Heart left ventricle (tissue), 16 donors: ENCODE measurements at places on chromosomes 7 and 10. TPM values are rescaled to one million over a fixed set of nuclear protein-coding genes. Genes with fewer than 3 reads are reported as not detected.

The RHEB gene
- total RNA-seq: 106 TPM

The RET gene
- 2.0 TPM for total RNA-seq

The HPSE2 gene
- total RNA-seq: not detected

The LIPN gene
- total RNA-seq: not detected

The BMPR1A gene
- total RNA-seq: 26.7 TPM

The ANTXRL gene
- not detected for total RNA-seq

The CAMK2B gene
- total RNA-seq: 79.0 TPM

The PTPRZ1 gene
- total RNA-seq: 0.29 TPM

The SERPINE1 gene
- total RNA-seq: 37.7 TPM
